ENCODE measurements at places on chromosomes 6 and 20. TPM values are rescaled to one million over a fixed set of nuclear protein-coding genes. Genes with fewer than 3 reads are reported as not detected.

- peak; percentile 59 for DNase-seq
Measured at GRCh38 chr6:33173535-33174180, 18.6 kb downstream of the COL11A2 start.

GRCh38 chr6:164007881-164008280 is 593.4 kb downstream of the QKI start:
- no peak for DNase-seq

- DNase-seq: no peak
Measured at GRCh38 chr6:134373282-134373922, 55.5 kb upstream of the SGK1 start.

DNA sequence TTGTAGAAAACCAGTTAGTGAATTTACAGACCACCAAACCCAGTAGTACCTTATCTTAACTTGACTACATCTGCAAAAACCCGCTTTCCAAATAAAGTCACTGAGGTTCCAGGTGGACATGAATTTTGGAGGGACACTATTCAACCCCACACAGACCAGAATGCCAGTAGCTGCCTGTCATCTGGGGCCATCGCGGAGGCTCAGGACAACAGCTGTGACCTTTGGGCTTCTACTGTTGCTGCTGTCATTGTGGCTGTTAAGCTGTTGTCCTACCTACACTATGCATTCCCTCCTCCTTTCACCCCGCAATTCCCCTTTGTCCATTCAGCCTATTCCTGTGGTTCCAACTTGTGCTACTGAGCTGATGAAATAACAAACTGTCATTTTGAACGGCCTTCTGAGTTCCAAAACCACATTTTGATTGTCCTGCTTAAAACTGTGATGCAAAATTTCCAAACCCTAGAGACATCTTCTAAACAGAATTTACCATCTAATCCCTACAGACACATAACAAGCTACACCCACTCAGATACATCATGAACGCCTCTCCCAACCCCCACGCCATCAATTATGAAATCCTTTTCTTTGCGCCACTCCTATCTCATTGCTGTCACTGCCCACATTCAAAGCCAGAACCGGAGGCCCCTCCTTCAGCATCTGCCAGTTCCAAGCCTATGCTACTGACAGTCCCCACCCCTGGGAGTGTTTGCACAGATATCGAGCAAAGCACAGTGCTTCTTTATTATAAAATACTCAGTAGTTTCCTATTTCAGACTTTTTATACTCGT is 125.0 kb downstream of the C6orf118 start:
- no peak for DNase-seq

DNA sequence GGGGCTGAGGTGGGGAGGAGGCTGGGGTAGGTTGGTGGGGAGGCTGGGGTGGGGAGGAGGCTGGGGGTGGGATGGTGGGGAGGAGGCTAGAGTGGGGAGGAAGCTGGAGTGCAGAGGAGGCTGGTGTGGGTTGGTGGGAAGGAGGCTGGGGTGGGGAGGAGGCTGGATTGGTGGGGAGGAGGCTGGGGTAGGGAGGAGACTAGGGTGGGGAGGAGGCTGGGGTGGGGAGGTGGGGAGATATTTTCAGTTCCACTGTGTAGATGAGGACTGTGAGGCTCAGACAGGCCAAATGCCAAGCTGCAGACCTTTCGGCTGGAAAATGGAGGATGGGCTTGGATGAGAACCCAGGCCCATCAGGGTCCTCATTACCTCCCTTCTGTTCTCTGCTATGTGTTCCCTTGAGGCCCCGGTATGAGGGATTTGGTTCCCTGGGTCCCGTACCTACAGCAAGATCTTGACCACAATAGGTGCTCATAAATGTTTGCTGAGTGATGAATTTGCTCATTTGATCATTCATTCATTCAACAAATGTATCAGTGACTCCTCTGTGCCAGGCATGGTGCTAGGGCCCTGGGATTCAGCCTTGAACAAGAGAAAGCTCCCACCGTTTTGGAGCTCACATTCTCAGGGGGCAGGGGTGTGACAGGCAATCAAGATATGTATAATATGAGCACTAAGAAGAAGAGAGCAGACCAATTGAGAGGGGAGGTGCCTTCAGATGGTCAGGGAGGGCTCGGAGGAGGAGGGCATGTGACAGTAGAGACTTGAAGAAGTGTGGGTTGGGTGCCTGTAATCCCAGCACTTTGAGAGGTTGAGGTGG is 36.1 kb upstream of the NOL4L start:
- no peak for DNase-seq

DNA sequence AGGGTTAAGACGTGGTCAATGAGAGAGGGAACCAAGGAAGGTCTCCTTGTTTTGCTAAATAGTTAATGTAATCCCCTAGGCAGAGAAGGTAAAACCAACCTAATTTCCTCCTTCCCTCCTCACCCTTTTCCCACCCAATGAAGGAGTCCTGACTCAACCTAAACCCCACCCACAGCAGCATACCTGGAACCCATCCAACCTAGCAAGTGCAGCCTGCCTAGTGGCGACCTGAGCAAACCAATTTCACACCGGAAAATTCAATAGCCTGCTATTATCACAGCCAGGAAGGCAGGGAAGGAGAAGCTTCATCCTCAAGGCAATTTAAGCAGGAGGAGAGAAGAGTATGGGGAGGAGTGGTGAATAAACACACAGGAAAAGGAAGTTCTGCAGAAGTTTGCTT is 46.9 kb downstream of the OSTM1 start:
- no peak for DNase-seq

DNA sequence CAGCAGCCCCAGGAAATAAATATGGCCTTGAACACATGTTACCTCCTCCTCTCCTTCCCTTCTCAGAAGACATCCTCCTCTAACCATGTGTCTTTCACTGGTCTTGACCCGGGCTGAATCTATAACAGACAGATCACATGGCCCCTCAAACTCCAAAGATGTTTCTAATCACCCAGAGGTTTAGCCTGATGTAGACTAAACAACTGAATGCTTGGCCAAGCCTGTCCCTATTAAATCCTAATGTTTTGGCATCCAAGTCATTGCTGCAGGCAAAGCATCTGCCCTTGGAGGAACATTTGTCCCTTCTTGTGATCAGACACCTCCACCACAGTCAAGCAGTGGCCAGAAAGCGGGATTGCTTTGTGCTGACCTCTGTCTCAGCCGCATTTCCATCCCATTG is 65.5 kb downstream of the ANKRD60 start:
- DNase-seq: peak; percentile 24

DNA sequence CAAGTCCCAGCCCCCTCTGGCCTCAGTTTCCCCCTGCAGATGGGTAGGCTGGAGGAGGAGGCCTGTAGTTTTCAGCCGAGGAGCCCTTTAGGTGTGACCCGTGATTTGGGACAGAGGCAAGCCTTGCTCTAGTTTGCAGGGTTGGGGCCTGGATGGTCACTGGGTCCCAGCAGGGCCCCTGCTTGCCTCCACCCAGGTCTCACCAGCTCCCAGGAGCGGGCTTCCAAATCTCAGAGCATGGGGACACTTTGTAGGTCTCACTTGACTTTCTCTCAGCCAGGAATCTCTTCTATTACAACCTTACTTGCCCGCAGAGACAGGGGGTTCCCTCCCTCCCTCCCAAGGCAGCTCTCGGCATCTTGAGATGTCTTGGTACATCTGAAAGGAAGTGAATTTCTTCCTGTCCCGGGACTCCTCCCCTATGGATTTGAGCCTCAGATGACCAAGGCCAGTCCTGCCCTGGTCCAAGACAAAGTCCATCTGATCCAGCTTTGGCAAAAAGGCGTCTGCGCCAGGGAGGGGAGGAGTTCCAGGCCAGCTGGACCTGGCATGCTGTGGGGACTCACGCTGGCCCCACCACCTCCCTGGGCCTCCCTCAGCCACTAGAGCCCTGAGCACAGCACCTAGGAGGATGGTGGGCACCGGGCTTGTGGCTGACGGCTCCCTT is 47.4 kb downstream of the SRC start:
- DNase-seq: no peak

DNA sequence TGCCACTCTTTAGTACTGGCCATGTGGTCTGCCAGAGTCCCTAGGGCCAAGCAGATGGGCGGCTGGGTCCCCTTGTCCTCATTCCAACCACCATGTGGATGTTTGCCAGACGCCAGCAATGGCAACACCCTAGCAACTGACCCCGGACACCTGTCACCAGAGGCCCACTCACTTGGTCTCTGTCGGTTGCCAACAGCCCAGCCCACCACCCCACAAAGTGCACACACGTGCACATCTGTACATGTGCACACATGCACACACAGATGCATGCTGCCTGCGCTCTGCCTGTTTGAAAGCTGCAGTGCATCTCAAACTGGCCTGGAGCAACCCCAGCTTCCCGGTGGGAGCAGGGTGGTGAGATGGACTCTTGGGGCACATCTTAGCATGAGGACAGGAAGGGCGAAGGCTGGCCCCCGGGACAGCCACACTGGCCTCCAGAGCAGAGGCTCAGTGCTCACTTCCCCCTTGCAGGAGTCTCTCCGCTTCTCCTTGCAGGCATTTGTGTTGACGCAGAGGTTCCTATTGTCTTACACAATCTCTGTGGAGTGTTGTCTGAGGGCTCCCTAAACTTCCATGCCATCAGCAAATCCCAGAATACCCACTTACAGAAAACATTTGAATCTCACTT is 54.0 kb downstream of the PSMG4 start:
- peak; percentile 89 for DNase-seq

GRCh38 chr6:89353702-89354392 is 1.3 kb upstream of the UBE2J1 start:
- DNase-seq: no peak

DNA sequence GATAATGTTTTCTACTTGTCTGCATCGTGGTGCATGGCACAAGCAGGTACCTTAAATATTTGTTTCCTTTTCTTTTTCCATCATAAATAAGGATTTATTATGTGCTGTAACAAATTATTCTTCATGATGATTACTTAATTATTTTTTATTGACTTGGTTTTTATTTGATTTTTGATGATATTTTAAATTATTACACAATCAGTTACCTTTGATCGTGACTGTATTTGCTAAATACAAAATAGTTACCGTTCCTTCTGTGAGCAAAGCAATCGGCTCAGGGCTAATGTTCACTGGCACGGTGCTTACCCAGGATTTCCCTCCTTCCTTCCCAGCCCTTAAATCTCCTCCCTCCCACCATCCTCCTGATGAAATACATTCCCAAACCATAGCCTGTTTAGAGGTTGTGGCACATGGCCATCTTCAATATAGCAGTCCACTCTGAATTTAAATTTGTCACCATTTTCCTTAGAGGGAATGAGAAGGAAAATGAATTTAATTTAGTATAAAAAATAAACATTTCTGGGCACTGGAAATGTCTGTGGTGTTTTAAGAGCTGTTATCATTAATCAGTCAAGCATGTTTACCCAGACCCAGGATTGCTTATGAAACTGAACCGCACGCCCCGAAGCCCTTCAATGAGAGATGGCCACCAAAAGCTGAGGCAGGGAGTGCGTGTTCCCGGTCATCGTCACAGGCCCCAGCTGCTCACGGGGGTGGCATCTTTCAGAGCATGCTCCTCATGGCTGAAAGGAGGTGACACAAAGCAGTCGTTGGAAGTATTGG is 23.0 kb upstream of the EXOC2 start:
- no peak for DNase-seq

The REM1 gene
- total RNA-seq: not detected

The SUN5 gene
- total RNA-seq: not detected

The CALHM5 gene
- 9.7 TPM for total RNA-seq

The RAB44 gene
- not detected for total RNA-seq

The SIRPD gene
- total RNA-seq: not detected
